ENCODE measurements at places on chromosomes 2 and 18.

- no peak for DNase-seq
Measured at GRCh38 chr2:88560619-88561307, 66.5 kb downstream of the EIF2AK3 start.

GRCh38 chr2:95722131-95722697 is 130.4 kb downstream of the TRIM43 start:
- no peak for DNase-seq

- DNase-seq, result no peak
Measured at GRCh38 chr2:38406597-38407110, 29.6 kb upstream of the ATL2 start.

DNA sequence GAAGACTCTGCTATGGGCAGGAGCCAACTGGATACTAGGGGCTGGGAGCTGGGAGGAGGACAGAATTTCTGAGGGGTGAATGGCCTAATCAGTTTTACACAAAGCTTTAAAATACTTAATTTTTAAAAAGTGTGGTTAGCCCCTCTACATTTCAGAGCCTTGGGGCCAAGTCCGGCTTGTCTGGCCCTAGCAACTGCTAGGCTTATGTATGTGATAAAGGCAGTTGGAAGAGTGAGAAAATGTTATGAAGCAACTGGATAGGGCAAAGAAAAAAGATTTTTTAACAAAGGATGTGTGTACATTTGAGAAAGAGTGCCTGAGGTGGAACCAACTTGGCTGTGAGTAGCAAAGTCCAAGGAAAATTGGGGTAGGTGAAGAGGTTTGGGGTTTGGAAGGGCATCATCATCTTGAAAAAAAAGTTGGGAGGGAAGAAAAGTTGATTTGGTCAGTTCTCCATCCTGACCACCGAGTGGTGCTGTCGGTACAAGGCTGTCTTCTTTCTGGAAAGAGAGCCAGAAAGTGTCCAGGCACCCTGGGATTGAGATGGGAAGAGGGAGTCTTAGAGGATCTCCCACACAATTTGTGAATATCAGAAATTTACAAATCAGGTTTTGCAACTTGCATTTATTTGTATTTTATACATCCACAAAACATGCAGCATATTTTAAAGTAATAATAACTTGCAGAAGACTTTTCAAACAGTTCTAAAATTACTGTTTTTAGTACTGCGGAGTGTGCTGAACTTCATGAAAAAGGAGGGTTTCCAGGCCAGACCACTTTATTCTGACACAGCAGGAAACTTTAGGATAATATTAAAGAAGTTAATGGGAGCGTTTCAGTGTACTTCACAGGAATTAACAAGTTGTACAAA is 10.5 kb upstream of the CDK15 start:
- DNase-seq, result no peak

DNA sequence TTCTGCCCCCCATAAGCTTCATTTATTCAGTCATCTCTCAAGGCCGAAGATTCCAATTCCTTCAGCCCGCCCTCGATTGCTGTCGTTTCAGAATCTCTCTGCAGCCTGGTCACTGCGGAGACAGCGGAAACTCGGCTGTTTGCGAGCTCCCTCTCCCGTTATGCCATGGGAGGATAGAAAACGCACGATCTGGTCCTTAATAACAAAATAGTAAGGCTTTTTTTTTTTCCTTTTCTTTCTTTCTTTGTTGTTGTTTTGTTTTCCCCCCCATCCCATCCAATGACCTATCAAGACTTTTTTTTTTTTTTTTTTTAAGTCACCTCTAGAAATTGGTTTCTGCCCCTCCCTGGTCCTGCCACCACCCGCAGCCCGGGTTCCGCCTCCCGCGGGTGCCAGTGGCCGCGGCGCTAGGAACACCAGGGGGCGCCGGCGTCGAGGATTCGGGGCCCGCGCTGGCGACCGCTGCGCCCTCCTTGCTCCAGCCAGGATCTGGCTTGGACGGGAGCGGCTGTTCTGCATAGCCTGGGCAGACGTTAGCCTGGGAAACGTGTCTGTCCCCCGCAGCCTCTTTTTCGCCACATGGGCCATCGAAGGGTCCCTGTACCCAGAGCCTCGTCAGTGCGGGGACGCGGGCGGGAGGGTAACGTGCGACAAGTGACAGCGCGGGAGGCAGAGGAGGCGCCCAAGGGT is 10.1 kb downstream of the CPLX4 start:
- DNase-seq, result peak; percentile 57

- DNase-seq, result peak; percentile 52
Measured at GRCh38 chr2:205077159-205077558, 531.9 kb downstream of the PARD3B start.

DNA sequence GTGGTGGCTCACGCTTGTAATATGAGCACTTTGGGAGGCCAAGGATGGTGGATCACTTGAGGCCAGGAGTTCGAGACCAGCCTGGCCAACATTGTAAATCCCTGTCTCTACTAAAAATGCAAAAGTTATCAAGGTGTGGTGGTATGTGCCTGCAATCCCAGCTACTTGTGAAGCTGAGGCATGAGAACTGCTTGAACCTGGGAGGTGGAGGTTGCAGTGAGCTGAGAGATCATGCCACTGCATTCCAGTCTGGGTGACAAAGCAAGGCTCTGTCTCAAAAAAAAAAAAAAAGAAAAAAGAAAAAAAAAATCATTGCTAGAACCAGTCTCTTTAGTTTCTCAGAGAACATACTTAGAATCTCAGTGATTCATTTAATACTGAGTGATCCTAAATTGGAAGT is 217.1 kb downstream of the DYM start:
- no peak for DNase-seq

GRCh38 chr18:57561261-57561660 is 25.2 kb downstream of the FECH start:
- DNase-seq, result no peak

- DNase-seq, result no peak
Measured at GRCh38 chr2:201880579-201880978, 74.2 kb downstream of the CDK15 start.
